Renal cortex interstitium (tissue), 15 donors: ENCODE measurements at places on chromosomes 6 and 20. TPM values are rescaled to one million over a fixed set of nuclear protein-coding genes. Genes with fewer than 3 reads are reported as not detected.

- no peak for DNase-seq
Measured at GRCh38 chr20:10023911-10024310, 10.9 kb upstream of the ANKEF1 start.

- no peak for DNase-seq
Measured at GRCh38 chr6:35287671-35288396, 9.8 kb upstream of the DEF6 start.

DNA sequence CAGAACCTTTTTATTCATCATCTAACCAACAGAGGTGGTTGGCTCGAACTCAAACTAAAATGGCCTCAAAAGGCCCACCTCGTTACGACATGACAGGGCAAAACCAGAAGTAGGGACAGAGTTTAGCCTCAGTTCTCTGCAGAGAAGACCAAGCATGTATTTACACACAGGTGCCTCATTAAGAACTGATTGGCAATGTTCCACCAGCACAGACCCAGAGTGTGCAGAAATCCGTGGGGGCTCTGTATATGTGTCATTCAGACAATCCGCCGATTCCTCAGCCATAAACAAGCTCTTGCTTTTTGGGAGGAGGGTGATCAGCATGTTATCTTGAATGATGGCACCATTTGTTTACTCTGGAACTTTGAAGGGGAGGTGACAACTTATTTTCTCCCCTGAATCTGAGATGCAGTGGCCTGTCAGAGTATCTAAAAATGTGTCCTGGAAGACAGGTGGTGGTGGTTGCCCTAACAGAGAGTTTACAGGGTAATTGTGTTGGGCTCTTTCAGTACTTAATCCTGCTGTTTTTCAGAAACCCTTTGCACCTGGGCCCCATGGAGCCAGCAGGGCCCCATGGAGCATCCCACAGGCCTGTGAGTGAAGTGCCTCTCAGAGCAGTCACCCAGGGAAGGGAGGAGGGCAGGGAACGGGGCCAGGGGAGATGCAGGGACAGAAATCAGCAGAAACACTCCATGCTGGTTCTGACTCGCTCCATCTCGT, 29.1 kb upstream of the C20orf203 start:
- DNase-seq: no peak

- DNase-seq: peak; percentile 21
Measured at GRCh38 chr6:56757588-56757984, 114.9 kb upstream of the DST start.

TRIM38 gene
- polyA plus RNA-seq: 9.4 TPM

GLP1R gene
- polyA plus RNA-seq: 0.93 TPM

TMEM242 gene
- polyA plus RNA-seq: 12.7 TPM
